Right cardiac atrium (tissue), 5 donors: ENCODE measurements at places on chromosomes 4 and X.
A peak's percentile ranks its signal among the peaks of the same experiment; 100 is the strongest.

DNA sequence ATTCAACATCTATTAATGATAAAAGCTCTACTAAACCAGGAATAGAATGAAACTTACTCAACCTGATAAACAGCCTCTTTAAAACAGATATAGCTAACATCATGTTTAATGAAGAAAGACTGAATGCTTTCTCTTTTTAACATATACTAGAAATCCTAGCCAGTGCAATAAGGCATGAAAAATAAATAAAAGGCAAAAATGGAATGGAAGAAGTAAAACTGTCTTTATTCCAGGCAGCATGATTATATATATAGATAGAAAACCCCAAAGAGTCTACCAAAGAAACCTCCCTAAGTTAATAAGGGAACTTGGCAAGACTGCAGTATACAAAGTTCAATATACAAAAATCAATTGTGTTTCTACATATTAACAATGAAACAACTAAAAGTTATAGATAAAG is 25.5 kb downstream of the WDFY3 start:
- DNase-seq = no peak

- no peak for DNase-seq
Measured at GRCh38 chr4:75031775-75032174, 98.9 kb downstream of the PARM1 start.

DNA sequence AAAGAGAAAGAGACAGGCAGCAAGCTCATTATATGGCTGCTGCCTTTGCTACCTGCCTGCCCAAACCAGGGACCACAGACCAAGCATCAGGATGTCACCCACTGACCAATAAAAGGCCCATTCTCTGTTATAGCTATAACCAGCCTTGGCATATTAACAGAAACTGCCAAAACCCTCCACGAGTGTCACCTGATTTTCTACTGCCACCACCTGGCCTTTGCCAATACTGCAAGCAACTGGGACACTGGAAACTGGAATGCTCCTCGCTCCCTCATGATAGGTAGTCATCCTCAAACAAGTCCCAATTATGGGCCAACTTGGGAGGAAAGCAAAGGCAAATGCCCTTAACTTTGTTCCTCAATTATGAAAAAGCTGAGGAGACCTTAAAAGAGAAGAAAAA is 76.0 kb downstream of the SPIN4 start:
- DNase-seq = no peak

DNA sequence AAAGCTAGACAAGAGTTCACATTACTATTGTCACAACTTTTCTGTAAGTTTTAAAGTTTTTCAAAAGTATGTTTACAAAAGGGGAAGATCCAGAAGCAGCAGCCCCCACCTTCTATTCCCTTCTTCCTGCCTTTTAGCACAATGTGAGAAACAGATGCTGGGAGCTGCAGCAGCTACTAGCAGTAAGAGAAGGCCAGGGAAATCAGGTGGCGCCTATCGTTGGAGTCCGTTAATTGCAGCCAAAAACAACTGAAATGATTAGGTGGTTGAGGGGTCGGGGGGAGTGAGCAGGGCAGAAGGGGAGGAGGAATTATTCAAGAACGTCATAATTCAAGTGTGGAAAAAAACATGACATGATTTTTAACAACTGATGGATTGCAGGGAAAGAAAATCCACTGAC is 27.4 kb downstream of the FRYL start:
- no peak for DNase-seq

GRCh38 chr4:79315891-79316290 is 10.0 kb downstream of the NAA11 start:
- DNase-seq = no peak

DNA sequence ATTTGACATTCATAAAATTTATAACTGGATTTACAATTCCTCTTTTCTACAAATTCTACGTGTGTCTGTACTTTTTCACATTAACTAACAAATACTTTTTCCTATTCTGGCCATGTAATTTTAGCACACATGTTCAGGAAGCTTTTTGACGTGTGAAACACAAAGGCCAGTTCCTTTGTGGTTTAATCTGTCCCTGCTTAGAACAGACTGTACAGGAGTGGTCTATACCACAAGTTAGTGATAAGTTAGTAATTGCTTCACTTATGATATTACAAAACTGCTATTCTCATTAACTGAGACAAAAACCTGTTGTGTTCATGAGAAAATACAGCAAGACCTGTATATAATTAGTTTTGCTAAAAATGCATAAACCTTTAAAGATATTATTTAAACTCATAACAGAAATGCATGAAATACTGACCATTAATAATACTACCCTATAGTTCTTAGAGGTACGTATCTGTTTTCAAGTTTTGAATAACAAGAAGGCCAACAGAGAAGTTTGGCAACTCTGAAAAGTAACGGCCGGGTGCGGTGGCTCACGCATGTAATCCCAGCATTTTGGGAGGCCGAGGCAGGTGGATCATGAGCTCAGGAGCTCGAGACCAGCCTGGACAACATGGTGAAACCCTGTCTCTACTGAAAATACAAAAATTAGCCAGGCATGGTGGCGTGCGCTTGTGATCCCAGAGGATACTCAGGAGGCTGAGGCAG is 13.7 kb upstream of the AREG start:
- no peak for DNase-seq

DNA sequence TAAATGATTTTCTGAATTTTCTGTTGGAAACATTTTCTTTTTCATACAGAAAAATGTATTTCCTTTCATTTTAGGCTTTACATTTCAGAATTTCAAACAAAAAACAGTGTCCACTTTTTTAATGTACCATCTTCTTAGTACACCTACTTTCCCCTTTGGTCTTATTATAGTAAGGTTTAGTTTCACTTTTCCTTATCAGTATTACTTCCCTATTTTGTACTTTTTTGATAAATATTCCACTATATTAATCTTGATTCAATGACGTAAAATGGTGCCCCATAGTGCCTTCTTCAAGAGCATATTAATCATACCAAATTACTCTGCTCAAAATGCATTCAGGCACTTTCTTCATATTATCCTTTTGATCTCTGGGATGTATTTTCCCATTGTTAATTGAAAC is 52.5 kb downstream of the BANK1 start:
- no peak for DNase-seq

- DNase-seq = no peak
Measured at GRCh38 chr4:159455675-159456237, 352.9 kb downstream of the RAPGEF2 start.

DNA sequence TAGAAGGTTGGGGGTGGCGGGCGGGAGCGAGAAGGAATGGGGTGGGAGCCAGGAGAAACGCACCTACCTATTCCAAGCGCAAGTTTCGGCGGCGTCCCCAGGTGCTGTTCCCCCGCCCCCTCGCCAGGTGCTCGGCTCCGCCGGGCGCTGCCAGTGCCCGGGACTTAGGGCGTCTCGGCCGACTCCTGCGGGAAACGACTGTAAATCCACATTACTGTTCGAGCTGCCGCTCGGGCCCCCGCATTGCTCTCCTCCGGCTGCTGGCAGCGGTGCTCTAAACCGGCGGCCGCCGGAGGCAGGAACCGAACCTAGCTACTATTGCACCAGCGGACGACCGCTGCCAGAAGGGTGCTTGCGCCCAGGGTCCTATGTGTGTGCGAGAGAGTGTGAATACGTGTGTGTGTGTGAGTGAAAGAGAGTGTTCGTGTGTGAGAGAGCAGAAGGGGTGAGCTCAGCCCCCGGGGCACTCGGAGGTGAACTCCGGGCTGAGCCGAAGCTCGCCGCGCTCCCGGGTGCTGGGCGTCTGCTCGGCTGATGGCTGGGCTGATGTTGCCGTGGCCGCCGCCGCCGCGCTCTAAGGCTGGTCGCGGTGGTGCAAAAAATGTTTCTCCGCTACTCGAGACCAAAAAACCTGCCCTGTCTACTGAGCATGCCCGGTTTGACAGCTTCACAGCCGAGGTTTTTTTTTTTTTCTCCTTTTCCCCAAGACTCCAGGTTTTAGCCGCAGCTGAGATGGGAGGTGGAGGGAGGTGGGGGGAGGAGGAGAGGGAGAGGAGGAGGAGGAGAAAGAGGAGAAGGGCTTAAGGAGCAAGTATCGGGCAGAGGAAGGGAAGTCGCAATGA is 115.7 kb upstream of the TEX13C start:
- peak; percentile 60 for DNase-seq

DNA sequence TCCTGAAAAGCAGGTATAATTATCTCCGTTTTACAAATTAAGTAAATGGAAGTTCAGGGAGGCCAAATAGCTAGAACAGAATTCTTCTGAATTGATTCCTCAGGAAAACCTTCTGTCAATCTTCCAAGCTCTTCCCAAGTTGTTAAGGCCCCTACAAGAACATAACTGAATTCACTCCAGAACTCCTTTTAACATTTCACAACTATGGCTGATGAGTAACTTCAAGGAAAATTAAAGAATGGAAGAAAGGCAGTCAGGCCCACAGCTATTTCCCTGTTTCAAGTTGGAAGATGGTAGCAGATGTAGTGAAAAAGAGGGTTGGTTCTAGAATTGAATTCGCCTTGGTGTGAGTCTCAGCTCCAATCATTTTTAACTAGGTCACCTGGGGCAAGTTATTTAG is 15.9 kb downstream of the SETD7 start:
- DNase-seq = no peak

GRCh38 chrX:80120335-80120734 is 105.8 kb downstream of the TBX22 start:
- no peak for DNase-seq

DNA sequence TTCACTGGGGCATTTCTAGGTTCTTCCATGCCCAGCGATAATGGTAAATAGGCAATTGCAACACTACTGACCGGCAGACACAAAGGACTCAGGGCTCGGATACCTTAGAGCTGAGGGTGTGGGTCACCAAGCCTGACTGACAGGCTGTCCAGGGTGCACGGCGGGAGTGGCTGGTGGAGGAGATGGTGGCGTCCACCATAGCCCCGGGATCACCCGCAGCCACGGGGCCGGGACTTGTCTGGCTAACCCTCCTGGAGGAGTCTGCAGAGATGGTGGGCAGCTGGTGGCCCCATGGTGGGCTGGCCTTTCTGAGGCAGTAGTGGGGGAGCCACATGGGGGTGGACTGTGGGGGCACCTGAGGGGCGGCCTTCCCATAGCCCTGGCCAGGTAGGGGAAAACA is 11.7 kb upstream of the ABLIM2 start:
- DNase-seq = no peak

- DNase-seq = no peak
Measured at GRCh38 chr4:125091541-125091940, 223.2 kb upstream of the FAT4 start.

GRCh38 chr4:151725087-151725486 is 35.7 kb downstream of the GATB start:
- DNase-seq = no peak

DNA sequence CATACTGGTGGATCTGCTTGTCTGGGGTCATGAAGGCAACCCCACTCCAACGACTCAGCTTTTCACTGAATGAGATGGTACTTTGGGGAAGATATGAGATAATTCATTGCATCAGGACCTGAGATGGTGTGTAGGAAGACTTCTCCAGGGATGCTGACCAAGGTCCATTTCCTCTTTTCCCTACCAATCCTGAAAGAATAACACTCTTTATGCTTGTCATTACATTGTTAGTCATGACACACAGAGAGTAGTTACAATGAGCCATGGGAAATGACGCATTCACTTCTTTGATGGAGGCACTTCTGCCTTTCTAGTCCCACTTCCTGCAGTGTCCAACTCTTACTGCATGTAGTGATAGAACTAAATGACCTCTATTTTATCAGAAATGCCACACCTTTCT is 58.6 kb downstream of the AREG start:
- no peak for DNase-seq

DNA sequence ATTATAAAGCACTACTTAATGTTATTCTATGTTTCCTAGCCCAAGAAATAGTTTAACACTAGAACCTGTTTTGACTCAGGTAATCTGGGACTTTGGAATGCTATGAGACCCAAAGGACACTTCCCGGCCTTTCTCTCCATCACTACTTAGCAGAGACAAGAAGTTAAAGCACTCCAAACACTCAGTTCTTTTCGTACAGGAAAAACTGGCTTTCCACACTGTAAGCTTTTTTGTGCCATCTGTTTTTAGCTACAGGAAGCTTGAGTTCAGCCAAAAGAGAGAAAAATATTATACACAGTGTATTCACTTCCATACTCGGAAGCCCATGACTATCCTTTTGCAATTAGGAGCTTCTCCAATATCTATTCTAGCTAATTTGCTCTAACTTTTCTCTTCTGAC is 7.9 kb upstream of the FGF13 start:
- DNase-seq = no peak

DNA sequence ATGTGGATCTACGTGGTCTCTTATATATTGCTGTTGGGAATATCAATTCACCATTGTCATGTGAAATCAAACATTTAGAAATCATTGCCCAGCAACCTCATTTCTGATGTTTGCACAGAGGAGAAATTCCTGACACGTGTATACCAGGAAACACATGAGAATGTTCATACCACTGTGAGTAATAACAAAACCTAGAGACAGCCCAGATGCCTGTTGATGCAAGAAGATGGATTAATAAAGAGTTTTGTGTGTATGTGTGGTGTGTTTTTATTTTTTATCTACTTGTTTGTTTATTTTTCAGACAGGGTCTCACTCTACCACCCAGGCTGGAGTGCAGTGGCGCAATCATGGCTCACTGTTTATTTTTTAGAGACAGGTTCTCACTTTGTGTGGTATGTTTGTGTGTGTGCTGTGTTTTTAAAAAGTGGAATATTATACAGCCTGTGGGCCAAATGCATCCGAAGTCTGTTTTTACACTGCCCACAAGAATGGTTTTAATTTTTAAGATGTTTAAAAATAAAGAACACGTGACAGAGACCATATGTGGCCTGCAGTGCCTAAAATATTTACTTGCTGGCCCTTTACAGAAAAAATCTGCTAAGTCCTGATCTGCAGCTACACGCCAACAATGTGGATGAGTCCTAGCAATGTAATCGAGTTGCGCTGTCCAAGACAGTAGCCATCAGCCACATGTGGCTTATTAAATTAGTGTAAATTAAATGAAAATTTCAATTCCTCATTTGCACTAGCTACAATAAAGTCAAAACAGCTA is 39.2 kb downstream of the TXLNG start:
- DNase-seq = no peak

GRCh38 chr4:174604198-174604597 is 81.9 kb upstream of the HPGD start:
- DNase-seq = no peak

DNA sequence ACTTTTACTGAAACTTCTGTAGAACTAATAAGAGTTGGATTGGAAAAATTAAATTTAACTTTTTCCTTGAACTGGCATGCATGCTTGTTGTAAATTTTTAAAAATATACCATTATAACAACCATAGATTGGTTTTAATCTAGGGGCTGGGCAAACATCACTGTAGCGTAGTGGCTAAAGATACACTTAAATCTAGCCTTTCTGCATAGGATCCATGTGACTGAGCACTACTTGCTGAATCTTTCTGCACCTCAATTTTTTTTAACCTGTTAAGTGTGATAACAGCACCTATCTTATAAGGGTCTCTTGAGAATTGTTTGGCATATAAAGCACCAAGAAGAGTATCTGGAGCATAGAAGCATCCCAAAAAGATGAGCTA is 4.1 kb downstream of the ANXA10 start:
- no peak for DNase-seq

DNA sequence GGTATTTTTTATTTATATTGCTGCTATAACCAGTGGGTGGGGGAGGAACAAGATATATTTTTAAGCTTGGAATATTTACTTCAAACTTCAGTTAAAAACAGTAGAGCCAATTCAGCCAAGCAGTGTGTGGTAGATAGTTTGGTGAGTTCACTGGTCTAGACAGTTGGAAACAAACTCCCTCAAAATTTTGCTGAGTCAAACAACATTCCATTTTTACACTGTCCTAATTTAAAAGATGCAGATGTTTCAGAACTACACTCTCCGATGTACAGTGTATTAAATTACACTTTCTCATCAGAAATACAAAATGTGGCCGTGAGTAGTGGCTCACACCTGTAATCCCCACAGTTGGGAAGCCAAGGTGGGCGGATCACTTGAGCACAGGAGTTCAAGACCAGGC is 23.3 kb downstream of the PRKX start:
- DNase-seq = no peak

- no peak for DNase-seq
Measured at GRCh38 chrX:95055991-95056390, 1382.0 kb downstream of the FAM133A start.
